ENCODE measurements at places on chromosomes 12 and 14.

DNA sequence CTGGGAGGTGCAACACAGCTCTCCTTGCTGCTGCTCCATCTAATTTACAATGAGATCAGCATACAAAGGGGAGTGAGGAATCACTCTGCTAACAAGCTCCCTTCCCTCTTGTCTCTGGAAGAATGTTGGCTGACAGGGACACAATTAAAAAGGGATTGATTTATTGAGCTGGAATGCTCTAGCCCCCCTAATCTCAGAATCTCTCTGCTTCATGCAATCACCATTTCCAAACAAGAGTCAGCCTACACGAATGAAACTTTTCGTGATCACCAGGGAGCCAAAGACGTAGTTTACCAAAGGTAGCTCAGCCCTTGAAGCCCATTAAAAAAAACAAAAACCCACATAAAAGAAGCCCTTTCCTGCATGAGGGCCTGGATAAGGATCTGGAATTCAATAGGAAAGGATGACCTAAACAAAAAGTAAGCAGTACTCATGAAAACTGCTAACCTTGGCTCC, 223.8 kb downstream of the C12orf75 start:
- DNase-seq: no peak

DNA sequence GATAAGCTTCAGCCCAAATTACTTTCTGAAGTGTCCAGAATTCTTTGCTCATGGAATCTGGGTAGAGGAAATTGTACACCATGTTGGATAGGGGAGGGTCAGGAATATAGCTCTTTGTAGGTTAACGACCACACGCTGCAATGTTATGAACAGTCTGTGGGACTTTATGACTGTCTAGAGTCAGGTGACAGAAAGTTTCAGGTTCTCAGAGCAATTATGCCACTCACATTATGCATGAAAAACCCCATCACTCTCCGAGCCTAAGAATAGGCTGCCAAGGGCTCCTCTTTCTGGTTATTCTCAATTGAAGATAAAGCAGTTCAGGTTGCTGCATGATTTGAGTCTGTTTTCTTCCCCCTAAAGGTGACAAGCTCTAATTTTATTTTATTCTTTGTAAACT, 430.9 kb downstream of the ATP23 start:
- DNase-seq: no peak

GRCh38 chr12:120235369-120236323, 29.9 kb downstream of the PXN start:
- no peak for DNase-seq

DNA sequence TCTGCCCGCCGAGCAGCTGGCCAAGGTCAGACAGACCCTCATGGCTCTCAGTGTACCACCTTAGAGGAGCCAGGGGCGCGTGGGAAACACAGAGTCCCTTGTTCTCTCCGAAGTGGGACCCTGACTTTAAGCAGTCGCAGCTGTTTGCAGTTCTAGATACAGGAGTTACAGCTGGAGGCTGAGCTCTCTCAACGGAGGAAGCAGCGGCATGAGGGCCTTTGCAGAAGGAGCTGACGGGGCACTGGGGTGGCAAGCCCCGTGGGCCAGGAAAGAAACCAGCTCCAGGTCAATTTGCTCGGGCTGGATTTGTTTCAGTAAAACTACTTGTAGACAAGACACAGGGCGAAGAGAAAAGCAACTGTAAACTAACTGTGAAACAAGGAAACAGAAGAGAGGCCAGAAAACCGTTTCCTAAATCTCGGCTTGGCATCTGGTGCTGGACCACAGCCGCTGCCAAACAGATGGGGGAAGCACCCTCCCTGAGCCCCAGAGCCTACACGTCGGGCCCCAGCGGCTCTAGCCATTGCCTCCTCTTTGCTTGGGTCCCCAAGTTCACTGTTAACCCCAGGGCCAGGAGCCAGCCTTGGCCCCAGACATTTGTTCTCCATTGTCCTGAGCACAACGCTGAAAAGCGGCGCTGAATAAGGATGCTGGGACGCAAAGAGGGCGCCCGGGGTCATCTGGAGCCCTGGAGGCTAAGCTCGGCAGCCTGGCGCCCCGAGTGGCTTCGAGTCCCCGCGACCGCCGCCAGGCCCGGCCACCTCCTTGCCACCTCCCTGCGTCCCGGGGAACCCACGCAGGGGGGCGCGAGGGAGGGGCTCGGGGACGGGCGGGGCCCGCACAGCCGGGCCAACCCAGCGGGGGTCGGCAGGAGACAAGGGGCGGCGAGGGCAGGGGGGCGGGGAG, 914 bp upstream of the PACS2 start:
- no peak for DNase-seq

DNA sequence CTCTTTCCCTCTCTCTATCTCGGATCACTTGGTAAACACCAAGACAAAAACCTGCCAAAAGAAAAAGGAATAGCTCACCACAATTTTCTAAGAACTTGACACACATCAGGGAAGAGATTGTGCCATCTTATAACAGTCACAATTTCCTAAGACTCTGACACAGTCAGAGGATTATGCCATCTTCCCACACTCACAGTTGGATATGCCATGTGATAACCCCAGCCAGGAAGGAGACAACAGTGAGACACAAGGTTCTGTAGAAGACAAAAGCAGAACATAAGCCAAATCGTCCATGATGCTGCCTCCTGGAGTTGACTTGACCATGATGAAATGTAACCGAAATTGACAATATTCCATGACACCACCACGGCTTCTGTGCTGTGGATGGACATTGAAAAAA, 2.8 kb upstream of the CLEC9A start:
- no peak for DNase-seq

GRCh38 chr14:85546390-85546789, 16.4 kb downstream of the FLRT2 start:
- DNase-seq: no peak

GRCh38 chr12:49277466-49277865, 12.6 kb downstream of the TUBA1C start:
- DNase-seq: no peak

DNA sequence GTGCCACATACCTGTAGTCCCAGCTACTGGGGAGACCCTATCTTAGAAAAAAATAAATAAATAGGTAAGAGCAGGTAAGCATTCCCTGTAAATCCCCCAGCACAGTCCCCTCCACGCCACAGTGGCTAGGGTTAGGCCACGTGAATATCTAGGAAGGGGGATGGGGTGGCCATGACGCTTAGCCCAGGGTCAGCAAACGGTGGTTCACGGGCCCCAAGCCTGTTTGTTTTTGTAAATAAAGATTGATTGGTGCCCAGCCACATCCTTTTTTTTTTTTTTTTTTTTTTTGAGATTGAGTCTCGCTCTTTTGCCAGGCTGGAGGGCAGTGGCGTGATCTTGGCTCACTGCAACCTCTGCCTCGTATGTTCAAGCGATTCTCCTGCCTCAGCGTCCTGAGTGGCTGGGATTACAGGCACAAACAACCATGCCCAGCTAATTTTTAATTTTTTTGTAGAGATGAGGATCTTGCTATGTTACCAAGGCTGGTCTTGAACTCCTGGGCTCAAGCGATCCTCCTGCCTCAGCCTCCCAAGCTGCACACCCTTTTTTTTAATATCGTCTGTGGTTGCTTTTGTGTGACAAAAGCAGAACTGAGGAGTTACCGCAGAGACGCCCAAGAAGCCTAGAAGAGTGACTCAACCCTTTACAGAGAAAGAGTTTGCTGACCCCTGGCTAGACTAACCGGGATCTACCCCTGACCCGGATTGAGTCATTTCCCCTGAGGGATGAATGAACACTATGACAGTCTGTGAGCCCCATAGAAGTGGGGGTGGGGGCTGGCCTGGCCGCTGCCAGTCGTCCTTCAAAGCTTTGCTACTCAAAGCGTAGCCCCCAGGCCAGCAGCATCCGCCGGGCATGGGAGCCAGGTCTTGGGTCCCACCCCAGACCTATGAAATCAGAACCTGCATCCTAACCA, 113.7 kb upstream of the NCOR2 start:
- DNase-seq: no peak

- DNase-seq: no peak
These were observed 32.8 kb downstream of the MIA2 start for GRCh38 chr14:39266525-39266870.

GRCh38 chr12:5872745-5873144, 72.3 kb downstream of the ANO2 start:
- DNase-seq: no peak

Measured in NCI-H2029 treated with DMSO at 0.1 percent for 48 hours (cell line).